NCI-H2171 treated with DMSO at 0.1 percent for 48 hours (cell line): ENCODE measurements at places on chromosomes 12 and 14.

DNA sequence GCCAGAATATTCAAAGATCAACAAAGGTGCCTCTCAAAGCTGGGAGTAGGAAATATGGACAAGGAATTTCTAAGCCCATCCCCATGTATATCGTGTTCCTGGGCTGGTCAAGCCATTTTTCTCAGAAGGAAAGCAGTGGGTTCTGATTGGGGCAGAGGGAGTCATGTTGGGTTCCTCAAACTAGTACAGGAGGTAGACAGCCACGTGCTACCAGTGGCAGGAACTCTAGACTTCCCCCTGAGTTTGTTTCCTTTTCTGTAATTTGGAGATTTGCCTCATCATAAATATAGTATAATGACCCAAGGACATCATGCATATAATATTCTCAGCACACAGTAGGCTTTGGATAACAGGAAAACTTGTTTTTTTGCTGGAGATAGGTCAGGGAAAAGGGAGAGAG is 16.4 kb upstream of the PLEKHH1 start:
- DNase-seq = no peak

- no peak for DNase-seq
These were observed 273.3 kb upstream of the LRIG3 start for GRCh38 chr12:59193476-59194050.

- no peak for DNase-seq
These were observed 4.3 kb upstream of the IL26 start for GRCh38 chr12:68229956-68230355.

- no peak for DNase-seq
These were observed 420.8 kb downstream of the CCDC91 start for GRCh38 chr12:28611115-28611435.

DNA sequence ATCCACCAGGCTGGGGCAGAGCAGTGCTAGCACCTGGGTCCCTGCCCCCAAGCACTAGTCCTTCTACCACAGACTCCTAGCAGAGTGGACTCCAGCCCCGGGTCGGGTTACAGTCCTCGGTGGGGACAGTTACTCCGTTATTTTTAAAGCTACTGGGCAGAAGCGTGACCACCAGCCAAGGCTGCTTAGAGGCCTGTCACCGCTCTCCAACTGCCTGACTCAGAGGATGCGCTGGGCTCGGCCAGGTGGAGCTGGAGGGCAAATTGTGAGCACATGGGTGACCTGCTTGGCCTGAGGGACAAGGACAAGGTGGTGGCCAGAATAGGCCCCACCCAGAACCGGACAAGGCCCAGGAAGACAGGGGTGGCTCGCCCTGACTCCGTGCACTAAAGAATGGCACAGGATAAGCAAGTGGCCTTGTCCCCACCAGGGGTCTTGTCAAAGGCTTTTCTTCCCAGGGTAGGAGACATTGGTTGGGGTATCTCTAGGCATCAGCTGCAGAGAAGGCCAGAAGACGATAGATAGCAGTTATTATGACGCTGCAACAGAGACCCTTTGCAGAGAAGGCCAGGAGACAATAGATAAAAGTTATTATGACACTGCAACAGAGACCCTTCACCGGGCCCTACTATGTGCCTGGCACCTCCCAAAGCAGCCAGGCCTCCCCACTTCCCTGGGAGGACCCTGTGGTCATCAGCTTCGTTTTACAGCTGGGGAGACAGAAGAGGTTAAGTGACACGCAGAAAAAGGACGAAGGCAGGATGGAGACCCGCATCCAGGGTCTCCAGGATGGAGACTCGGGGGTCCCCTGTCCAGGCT is 1.6 kb downstream of the ABCB9 start:
- no peak for DNase-seq

DNA sequence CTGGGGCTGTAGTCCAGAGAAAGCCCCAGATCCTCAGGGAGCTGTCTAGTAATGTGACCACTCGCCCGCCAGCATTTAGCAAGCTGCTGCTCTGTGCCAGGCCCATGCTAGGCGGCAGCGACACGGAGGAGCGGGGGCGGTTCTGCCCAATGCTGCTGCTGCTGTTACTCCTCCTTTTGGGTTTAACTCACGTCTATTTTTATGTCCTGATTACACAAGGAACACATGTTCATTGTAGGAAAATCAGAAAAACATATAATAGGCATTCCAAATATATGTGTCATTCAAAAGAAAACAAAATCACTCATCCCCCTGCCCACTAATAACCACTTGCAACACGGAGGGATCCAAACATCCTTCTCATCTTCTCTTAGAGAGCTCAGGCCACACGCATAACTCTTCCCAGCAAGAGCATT is 30.4 kb downstream of the CCDC92 start:
- no peak for DNase-seq

- DNase-seq = no peak
These were observed 45.3 kb upstream of the PTHLH start for GRCh38 chr12:28017873-28018255.

- no peak for DNase-seq
These were observed 199.7 kb upstream of the HMGA2 start for GRCh38 chr12:65624554-65625086.

DNA sequence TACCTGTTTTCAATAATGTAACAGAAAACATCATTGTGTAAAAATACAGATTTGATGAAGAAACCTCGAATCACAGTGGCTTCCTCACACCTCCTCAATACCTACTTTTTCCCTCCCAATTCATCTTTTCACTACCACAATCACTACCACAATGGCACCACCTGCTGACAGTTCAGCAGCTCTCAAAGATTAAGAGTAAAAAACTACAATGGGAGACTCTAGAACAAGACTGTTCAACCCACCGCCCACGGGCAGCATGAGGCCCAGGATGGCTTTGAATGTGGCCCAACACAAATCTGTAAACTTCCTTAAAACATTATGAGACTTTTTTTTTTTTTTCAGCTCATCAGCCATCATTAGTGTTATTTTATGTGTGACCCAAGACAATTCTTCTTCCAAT is 15.2 kb downstream of the MED6 start:
- peak; percentile 4 for DNase-seq

- DNase-seq = no peak
These were observed 205.4 kb downstream of the DAD1 start for GRCh38 chr14:22383515-22384166.

DNA sequence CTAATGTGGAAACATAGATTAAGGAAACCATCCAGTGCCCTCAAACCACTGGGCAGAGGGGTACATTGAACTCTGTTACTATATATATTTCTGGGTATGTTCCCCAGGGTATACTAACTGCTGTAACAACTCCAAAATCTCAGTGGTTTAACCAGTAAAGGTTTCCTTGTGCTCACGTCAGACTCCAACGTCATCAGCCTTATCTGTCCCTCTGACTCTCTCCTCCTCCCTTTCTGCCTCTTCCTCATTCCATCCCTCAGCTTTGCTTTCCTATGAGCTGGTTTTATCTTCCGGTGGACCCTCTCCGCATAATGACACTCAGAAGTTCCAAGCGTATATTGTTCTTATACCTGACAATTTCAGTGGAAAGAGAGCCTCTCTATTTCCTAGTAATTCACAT is 21.2 kb upstream of the SMCO2 start:
- DNase-seq = no peak

- DNase-seq = no peak
These were observed 56.4 kb upstream of the OAS1 start for GRCh38 chr12:112850383-112850782.
